ENCODE measurements at places on chromosomes 12 and 14.

DNA sequence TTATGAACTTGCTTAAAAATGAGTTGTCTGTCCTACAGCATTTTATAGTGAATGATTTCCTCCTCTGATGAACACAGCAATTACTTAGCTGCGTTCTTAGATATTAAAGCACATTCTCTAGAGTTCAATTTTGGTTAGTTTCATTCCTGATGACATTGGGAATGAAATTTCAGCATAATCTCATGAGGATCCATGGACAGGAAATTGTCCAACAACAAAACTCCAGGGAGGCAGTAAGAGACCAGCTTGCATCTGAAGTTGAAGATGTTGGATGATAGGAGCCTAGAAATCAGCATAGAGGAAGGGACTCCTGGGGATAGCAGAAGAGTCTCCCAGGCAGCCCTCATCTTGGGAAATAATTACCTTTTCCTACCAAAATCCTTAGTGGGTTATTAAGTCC, 128.7 kb upstream of the RAP1B start:
- H3K27ac ChIP-seq = no peak overlapping the region
- no peak for DNase-seq
- H3K4me1 ChIP-seq = peaks cover 3% of the 10 kb centered on the region
- H3K36me3 ChIP-seq = no peaks in the 10 kb centered on the region

- H3K27ac ChIP-seq = no peak overlapping the region
- H3K4me3 ChIP-seq = no peak overlapping the region
- H3K36me3 ChIP-seq = no peaks in the 10 kb centered on the region
- DNase-seq = no peak
Observed at GRCh38 chr12:52369809-52370208, 2.5 kb upstream of the KRT85 start.

DNA sequence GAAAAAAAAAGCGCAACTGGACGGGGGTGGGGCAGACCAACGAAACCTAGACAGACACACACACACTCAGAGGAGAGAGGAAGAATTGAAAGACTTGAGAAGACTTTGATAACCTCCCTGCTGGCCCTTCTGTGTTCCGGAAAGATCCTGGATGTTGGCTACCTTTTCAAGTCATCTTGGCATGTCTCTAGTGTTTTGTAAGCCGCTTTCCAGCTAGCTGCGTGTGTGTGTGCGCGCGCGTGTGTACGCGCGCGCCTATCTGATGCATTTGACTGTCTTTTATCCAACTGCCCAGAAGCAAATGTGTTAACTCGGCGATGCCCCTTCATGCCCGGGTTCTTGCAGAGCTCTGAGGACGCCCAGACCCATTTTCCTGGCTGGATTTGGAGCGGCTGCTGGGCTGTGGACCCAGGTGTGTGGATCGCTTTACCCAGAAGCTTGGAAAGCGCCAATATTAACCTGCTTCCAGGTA, 664 bp downstream of the LRFN5 start:
- peaks cover 40% of the 10 kb centered on the region for H3K27me3 ChIP-seq
- no peak for DNase-seq
- peaks cover 13% of the 10 kb centered on the region for H3K4me1 ChIP-seq

DNA sequence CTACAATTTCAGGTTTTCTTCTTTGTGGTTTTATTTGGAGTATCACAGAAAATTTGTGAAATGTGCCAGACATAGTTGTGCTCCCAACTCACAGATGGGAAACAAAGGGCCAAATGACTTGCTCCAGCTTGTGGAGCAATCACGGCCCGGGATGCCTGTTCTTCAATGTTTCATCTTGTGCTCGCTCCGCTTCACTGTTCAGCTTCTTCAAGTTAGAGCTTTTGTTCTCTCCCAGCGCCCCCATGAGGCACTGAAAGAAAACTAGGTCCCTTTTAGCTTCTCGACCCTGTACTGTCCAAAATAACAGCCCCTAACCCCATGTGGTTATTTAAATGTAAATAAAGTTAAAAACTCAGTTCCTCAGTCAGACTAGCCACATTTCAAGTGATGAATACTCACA, 187.9 kb upstream of the STXBP6 start:
- no peak overlapping the region for H3K4me3 ChIP-seq
- H3K36me3 ChIP-seq = no peaks in the 10 kb centered on the region
- H3K4me1 ChIP-seq = no peaks in the 10 kb centered on the region
- peak; percentile 36 for DNase-seq

GRCh38 chr12:130504110-130504839, 166.6 kb downstream of the PIWIL1 start:
- H3K4me3 ChIP-seq = no peak overlapping the region
- H3K27ac ChIP-seq = no peak overlapping the region

DNA sequence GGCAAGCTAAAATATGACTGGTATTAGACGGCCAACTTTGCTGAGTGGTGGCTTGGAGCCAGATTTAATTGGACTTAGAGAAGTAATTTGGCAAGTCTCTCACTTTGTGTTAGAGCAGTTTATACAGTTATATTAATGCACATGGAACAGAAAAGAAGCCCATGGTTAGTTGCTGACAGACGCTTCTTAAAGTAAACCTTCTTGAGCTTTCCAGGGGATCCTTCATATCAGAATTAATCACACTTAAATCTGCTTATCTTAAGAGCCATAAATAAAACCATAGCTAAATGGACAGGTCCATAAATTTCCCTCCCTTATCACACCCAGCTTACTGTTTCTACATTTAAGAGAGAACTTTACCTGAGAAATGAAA, 9.6 kb downstream of the GSG1 start:
- no peak for DNase-seq
- H3K27me3 ChIP-seq = no peaks in the 10 kb centered on the region
- H3K36me3 ChIP-seq = no peaks in the 10 kb centered on the region
- H3K27ac ChIP-seq = no peak overlapping the region

GRCh38 chr14:69428289-69428998, 30.0 kb downstream of the SLC39A9 start:
- H3K4me3 ChIP-seq = no peak overlapping the region
- H3K27ac ChIP-seq = no peak overlapping the region
- H3K36me3 ChIP-seq = peaks cover 7% of the 10 kb centered on the region

DNA sequence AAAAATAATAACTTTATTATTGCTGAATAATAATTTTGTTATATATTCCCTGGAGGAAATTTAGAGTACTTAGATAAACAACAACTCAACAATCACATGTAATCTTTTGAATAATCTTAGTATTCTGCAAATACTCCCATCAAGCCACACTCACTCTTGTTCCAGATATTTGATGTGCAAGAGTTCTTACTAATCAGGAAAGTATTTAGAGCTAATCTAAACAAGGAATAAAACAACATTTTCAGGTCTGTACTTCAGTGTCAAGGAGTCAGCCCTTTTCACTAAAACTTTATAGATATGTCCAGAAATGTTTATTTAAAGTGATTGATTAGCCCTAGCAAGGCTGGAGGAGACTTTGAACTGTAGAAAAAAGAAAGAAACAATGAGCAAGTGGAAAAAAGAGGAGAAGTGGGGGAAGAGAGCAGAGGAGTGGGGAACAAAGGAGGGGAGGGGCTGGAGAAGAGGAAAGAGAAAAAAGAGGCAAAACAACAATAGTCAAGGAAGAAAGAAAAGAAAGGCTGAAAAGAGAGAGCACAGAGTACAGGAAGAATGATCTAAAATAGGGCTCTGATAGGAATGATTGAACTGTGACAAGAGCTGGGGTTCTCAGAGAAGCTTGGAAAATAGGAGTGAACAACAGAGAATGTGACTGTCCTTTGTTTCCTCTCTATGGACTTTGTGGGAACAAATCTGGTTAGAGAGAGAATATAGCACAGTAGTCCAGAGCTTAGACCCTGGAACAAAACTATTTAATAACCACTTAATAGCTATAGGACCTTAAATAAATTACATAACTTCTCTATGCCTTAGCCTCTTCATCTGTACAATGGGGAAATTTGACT, 238.7 kb downstream of the AKAP6 start:
- H3K4me3 ChIP-seq = no peak overlapping the region
- H3K27ac ChIP-seq = no peak overlapping the region
- H3K4me1 ChIP-seq = peaks cover 4% of the 10 kb centered on the region
- no peak for DNase-seq
- no peaks in the 10 kb centered on the region for H3K36me3 ChIP-seq

DNA sequence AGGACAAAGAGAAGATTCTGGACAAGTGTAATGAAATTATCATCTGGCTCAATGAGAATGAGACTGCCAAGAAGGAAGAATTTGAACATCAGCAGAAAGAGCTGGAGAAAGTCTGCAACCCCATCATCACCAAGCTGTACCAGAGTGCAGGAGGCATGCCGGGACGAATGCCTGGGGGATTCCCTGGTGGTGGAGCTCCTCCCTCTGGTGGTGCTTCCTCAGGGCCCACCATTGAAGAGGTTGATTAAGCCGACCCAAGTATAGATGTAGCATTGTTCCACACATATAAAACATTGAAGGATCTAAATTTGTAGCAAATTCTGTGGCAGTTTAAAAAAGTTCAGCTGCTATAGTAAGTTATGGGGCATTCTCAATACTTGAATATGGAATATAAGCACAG, 174.3 kb upstream of the CCND2 start:
- no peak overlapping the region for H3K27ac ChIP-seq
- no peaks in the 10 kb centered on the region for H3K27me3 ChIP-seq
- H3K36me3 ChIP-seq = no peaks in the 10 kb centered on the region
- no peaks in the 10 kb centered on the region for H3K4me1 ChIP-seq
- no peak overlapping the region for H3K4me3 ChIP-seq

- no peaks in the 10 kb centered on the region for H3K27me3 ChIP-seq
- no peaks in the 10 kb centered on the region for H3K4me1 ChIP-seq
- no peak overlapping the region for H3K4me3 ChIP-seq
- H3K36me3 ChIP-seq = no peaks in the 10 kb centered on the region
- DNase-seq = no peak
Observed at GRCh38 chr12:52442600-52443061, 8.5 kb upstream of the KRT75 start.

DNA sequence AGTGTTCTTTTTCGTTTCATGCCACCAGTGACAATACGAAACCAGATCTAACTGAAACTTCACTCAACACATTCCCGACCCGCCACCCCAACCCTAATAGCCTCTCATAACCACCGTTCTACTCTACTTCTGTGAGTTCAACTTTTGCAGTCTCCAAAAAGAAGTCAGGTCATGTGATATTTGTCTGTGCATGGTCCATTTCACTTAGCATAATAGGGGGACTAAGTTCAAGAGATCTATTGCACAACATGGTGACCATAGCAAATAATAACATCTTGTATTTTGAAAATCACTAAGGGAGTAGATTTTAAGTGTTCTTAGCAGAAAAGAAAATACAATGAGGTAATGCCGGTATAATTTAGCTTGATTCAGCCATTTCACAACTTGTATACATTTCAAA, 376.4 kb downstream of the DIO2 start:
- no peak for DNase-seq
- peaks cover 7% of the 10 kb centered on the region for H3K4me1 ChIP-seq
- H3K4me3 ChIP-seq = no peak overlapping the region
- H3K36me3 ChIP-seq = no peaks in the 10 kb centered on the region

GRCh38 chr12:31218203-31219025, 107.5 kb downstream of the SINHCAF start:
- no peak overlapping the region for H3K27ac ChIP-seq
- no peak overlapping the region for H3K4me3 ChIP-seq
- H3K4me1 ChIP-seq = peaks cover 5% of the 10 kb centered on the region
- H3K27me3 ChIP-seq = no peaks in the 10 kb centered on the region
- H3K36me3 ChIP-seq = no peaks in the 10 kb centered on the region

GRCh38 chr14:85308531-85309300, 221.2 kb upstream of the FLRT2 start:
- DNase-seq = no peak
- H3K4me3 ChIP-seq = no peak overlapping the region
- H3K4me1 ChIP-seq = no peaks in the 10 kb centered on the region
- H3K27ac ChIP-seq = no peak overlapping the region
- no peaks in the 10 kb centered on the region for H3K27me3 ChIP-seq

- DNase-seq = no peak
- H3K4me1 ChIP-seq = no peaks in the 10 kb centered on the region
- H3K27me3 ChIP-seq = no peaks in the 10 kb centered on the region
- H3K36me3 ChIP-seq = no peaks in the 10 kb centered on the region
Observed at GRCh38 chr12:7719946-7720730, 8.9 kb downstream of the DPPA3 start.

DNA sequence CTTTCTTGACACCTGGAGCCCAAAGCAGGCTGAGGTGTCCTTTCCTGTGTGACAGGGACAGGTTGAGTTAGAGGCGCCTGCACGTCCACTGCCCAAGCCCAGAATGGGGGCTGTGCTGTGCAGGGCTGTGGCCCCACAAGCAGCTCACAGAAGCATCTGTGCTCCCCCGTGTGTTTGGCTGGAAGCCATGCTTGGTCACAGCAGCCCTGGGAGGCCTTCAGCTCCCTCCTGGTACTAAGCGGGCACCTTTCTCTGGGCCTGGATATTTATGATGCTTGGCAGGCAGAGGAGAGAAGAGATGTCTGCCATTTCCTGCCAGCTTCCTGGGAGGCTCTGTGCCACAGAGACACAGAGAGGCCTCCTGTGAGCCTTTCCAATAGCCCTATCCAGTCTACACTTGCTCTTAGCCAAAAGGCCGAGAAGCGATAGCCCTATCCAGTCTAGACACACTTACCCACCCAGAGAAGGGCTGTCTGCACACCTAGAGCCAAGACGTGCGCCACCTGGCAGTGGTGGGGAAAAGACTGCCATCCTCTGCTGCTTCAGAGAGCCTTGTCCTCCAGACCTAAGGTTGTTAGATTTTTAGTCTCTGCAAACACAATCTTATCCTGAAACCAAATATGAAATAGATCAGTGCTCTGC, 117.4 kb downstream of the GCH1 start:
- DNase-seq = no peak
- peaks cover 84% of the 10 kb centered on the region for H3K36me3 ChIP-seq
- no peaks in the 10 kb centered on the region for H3K27me3 ChIP-seq
- H3K27ac ChIP-seq = no peak overlapping the region
- no peaks in the 10 kb centered on the region for H3K4me1 ChIP-seq

DNA sequence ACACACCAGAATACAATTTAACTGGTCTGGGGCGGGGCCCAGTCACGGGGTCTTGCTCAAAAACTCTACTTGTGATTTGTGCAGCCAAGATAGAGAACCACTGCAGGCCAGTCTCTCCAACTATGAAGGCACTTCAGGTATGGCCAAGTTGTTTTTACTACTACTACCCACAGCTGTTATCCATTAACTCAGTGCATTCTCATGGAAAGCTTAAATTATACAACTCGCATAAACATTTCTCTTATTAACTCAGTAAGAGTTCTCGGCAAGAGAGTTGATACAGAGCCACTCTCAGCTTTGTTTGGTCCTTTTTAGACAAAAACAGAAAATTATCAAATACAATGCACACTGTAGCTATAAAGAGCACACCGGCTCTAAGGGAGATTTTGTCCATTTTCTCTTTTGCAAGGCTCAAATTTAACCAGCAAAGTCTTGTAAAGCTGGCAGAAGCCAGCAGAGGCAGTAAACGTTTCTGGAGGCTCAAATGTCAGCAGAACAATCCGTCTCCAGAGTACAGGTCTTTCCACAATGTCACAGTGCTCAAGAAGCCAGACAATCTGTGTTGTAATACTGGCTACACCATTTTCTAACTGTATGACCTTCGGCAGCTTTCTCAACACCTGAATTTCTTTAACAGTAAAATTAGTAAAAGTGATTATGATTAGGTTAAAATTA, 85.9 kb downstream of the PTGER2 start:
- no peak for DNase-seq
- H3K36me3 ChIP-seq = no peaks in the 10 kb centered on the region
- no peaks in the 10 kb centered on the region for H3K27me3 ChIP-seq
